H4 (cell line): ENCODE measurements at places on chromosomes 5 and 9. TPM values are rescaled to one million over a fixed set of nuclear protein-coding genes. Genes with fewer than 3 reads are reported as not detected.
A peak's percentile ranks its signal among the peaks of the same experiment; 100 is the strongest.

Gene TMC1
- total RNA-seq = not detected in 2 replicates

Gene SHISAL2B
- total RNA-seq = not detected in 2 replicates

Gene GABBR2
- total RNA-seq = 0.37 and 0.91 TPM in 2 replicates

Gene NUTM2F
- total RNA-seq = not detected in 2 replicates

Gene HARS1
- total RNA-seq = 52.1 and 53.6 TPM in 2 replicates

Gene IFNA2
- total RNA-seq = not detected in 2 replicates

Gene GRK6
- 37.7 and 51.9 TPM in 2 replicates for total RNA-seq

Gene B4GALT7
- 35.6 and 40.4 TPM in 2 replicates for total RNA-seq

Gene CCL27
- total RNA-seq = not detected in 2 replicates

Gene IFNA21
- total RNA-seq = 0.15 TPM in 1 of 2 replicates, not detected in the other

GRCh38 chr9:97502222-97502983, 937 bp downstream of the TMOD1 start:
- DNase-seq = no peak

DNA sequence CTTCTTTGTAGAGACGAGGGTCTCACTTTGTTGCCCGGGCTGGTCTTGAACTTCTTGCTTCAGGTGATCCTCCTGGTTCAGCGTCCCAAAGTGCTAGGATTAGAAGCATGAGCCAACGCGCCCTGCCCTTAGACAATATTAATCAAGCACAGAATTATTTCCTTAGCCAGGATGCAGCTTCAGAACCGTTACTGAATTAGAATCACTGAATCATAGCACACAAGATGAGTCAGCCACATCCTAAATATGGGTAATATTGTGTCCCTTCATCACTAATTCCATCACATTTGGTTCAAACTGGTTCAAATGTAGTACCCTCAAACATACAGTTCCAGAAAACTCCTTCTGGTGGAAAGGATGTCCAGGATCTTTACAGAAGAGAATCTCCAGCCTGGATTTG, 82.7 kb downstream of the BNC2 start:
- no peak for DNase-seq

- no peak for DNase-seq
Observed at GRCh38 chr5:168097876-168098653, 193.4 kb upstream of the WWC1 start.

- no peak for DNase-seq
Observed at GRCh38 chr9:97527626-97528528, 26.4 kb downstream of the TMOD1 start.

- DNase-seq = no peak
Observed at GRCh38 chr5:177109810-177110209, 23.1 kb downstream of the FGFR4 start.

GRCh38 chr5:180816608-180817534, 14.3 kb upstream of the MGAT1 start:
- peak; percentile 79 for DNase-seq

GRCh38 chr9:106615118-106615889, 247.7 kb upstream of the ZNF462 start:
- DNase-seq = no peak

- peak; percentile 18 for DNase-seq
Observed at GRCh38 chr9:109115931-109116526, 3.7 kb downstream of the TMEM245 start.

GRCh38 chr5:140828362-140828737, 590 bp downstream of the PCDHA6 start:
- DNase-seq = no peak

DNA sequence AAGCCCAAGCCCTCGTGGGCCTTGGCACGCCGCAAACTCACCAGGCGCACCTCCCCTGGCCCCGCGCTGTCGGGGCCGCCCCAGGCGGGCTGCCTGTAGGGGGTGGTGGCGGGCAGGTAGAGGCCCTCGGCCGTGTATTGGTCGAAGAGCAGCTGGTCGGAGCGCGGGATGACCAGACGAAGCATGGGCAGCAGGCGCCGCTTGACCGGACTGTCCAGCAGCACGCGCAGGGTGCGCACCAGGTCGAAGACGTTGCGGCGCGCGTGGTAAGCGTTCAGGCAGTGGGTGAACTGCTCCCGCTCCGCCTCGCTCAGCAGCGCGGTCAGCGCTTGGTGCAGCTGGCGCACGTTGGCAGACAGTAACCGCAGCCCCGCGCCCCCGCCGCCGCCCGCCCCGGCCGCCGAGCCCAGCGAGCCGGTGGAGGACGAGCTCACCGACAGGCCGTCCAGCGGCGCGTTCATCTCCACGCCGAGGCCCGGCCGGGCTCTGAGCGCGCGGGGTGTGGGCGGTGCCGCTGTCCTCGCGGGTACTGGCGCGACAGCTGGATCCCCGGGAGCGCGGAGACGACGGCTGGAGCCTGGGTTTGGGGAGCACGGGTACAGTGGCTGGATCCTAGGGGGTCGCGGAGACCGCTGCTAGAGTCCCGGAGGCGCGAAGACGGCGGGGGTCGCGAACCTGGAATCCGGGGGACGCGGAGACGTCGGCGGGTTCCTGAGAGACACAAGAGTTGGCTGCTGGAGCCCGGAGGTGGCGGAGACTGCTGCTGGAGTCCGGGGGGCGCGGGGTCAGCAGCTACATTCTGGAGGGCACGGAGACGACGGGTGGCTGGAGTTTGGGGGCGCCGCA, 709 bp downstream of the WHRN start:
- DNase-seq = no peak

DNA sequence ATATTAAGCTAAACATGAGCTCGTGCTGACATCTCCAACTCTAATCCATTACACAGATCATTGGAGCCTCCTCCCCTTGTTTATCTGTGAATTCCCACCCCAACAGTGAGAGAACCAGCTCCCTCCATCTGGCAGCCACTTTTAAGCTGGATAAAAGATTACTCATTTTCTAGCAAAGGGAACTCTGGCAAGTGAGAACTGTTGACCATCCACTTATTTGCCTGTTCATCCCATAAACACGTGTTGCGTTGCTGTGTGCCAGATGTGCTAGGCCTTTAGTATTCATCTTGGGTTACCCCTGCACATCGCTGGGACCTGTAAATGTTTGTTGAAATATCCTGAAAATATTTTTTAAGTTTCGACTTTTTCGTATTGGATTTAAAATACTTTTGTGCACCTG, 2.4 kb upstream of the TOR1A start:
- DNase-seq = no peak

GRCh38 chr5:180116077-180116999, 44.8 kb upstream of the RNF130 start:
- no peak for DNase-seq

GRCh38 chr5:149262315-149262714, 9.3 kb upstream of the AFAP1L1 start:
- no peak for DNase-seq

- DNase-seq = peak; percentile 71
Observed at GRCh38 chr9:127721391-127721821, 5.5 kb downstream of the TTC16 start.

GRCh38 chr5:75756211-75756610, 39.0 kb upstream of the POC5 start:
- no peak for DNase-seq

GRCh38 chr5:55306641-55307382, 682 bp downstream of the DHX29 start:
- no peak for DNase-seq
